Activated naive CD8-positive, alpha-beta T cell treated with anti-CD3 and anti-CD28 coated beads, Interleukin-2, amount 50 U/mL, for 24 hours (primary cell): ENCODE measurements at places on chromosomes 3 and 15.

- no peak for DNase-seq
Observed at GRCh38 chr3:97927704-97928103, 44.5 kb downstream of the RIOX2 start.

- DNase-seq = no peak
Observed at GRCh38 chr15:74202452-74203401, at the start of gene STRA6. STRA6 (minus strand) TSS chr15:74202787; CDS start chr15:74202267, 520 bp downstream.

- DNase-seq = peak; percentile 65
Observed at GRCh38 chr3:37243820-37244748, 69.7 kb upstream of the LRRFIP2 start.

- DNase-seq = no peak
Observed at GRCh38 chr3:190716211-190716610, 146.3 kb downstream of the GMNC start.

DNA sequence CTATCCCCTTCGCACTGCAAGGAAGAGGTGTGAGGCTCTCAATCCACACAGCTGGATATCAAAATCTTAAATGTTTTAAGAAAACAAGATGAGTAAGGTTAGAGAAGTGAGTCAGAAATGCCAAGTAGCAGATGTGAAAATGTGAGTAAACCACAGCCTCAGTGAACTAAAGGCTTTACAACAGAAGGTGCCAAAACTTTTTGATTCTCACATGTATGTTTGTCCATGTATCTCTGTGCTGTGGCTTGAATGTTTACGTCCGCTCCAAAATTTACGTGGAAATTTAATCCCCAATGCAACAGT is 126.8 kb upstream of the PFN2 start:
- DNase-seq = no peak

DNA sequence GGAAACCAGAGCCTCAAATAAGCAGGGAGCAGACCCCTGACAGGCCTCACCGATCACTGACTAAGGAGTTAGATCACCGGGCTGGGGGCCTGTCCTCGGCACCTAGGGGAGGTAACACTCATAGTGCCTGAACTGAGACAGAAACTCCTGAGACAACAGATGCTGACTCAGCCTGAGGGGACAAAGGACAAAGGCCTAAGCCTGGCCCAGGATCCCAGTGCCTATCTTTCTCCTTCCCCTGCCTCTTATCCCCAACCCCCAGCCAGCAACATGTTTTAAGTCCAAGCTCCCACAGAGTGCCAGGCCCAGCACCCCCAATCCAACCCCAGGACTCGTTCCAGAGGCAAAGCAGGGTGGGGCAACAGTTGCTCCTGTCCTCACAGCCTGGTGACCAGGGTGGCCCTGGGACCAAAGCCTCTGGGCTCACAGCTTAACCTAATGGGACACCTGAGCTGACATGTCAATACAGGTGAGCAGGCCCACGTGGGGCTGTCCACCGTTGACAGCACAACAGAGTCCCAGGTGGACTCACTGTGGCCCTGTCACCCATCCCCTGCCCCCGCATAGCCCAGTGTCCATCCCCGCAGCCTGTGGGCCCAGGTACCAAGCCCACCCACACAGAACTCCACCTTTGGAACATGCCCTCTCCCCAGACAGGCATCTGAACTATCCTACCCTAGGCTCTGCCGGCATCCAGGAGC is 37.4 kb downstream of the ADCY5 start:
- no peak for DNase-seq

DNA sequence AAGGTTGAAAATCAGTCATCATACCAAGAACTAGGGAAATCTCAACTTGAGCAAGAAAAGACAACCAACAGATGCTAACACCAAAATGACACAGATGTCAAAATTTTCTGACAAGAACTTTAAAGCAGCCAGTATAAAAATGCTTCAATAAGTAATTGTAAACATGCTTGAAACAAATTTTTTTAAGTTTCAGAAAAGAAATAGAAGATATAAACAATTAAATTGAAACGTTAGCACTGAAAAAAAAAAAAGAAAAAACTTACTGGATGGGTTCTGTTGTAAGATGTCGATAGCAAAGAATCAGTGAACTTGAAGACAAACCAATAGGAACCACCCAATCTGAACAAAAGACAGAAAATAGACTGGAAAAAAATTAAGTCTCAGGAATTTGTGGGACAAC is 8.0 kb downstream of the MYD88 start:
- no peak for DNase-seq

DNA sequence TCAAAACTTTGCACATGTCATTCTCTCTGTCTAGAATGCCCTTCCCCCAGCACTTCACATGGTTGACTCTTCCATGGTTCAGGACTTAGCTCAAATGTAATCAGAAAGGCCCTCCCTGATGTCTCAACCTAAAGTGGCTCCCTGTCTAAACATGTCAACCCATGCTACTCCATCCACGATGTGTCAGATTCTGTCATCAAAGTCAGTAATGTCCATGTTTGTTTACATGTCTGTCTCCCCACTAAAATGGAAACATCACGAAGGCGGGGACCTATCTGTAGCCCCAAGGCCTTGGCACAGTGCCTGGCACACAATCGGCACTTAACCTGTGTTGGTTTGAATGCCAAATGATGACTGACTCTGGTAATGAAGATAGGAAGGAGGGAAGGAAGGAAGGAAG is 20.8 kb upstream of the SNTN start:
- no peak for DNase-seq

GRCh38 chr3:2599471-2599870 is 500.8 kb downstream of the CNTN4 start:
- DNase-seq = no peak

GRCh38 chr3:190811775-190812480 is 50.6 kb downstream of the GMNC start:
- DNase-seq = no peak

DNA sequence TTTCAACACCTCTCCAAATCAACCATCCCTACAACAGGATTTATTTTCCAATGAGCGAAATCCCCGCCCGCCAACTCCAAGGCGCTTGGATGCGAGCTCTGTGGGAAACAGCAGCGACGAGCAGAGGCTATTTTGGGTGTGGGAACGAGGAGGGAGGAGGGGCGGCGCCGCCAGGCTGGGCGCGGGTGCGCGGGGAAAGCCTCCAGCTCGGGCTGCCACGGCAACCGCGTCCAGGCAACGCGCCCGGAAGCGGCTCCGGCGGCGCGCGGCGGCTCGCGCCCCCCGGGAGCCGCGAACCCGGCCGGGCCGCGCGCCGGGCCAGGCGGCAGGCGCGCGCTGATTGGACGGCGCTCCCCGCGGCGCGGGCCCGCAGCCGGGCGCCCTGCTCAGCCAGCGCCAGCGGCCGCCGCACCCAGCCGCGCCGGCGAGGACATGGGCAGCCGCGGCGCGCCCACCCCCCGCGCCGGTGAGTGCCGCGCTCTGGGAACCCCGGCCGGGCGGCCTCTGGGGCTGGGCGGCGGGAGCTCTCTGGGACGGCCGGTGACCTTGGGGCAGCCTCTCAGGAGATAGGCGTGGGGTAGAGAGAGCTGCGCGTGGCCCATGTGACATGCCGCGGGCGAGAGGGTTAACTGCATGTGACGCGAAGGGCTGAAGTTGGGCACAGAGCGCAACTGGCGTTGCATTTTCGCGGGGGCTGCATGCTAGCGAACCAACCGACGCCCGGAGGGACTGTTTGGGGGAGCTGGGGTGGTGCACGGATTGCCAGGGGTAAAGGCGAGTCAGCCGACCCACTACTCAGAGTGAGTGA is at the start of gene FAM81A:
Gene FAM81A (plus strand): TSS at position 370 of the 808 bp plus-strand sequence. CDS start 20,441 bp downstream, outside the sequence.
- DNase-seq = peak; percentile 58

GRCh38 chr15:39172380-39173281 is 408.2 kb upstream of the THBS1 start:
- no peak for DNase-seq

GRCh38 chr15:73991260-73991659 is 835 bp downstream of the STOML1 start:
- no peak for DNase-seq

DNA sequence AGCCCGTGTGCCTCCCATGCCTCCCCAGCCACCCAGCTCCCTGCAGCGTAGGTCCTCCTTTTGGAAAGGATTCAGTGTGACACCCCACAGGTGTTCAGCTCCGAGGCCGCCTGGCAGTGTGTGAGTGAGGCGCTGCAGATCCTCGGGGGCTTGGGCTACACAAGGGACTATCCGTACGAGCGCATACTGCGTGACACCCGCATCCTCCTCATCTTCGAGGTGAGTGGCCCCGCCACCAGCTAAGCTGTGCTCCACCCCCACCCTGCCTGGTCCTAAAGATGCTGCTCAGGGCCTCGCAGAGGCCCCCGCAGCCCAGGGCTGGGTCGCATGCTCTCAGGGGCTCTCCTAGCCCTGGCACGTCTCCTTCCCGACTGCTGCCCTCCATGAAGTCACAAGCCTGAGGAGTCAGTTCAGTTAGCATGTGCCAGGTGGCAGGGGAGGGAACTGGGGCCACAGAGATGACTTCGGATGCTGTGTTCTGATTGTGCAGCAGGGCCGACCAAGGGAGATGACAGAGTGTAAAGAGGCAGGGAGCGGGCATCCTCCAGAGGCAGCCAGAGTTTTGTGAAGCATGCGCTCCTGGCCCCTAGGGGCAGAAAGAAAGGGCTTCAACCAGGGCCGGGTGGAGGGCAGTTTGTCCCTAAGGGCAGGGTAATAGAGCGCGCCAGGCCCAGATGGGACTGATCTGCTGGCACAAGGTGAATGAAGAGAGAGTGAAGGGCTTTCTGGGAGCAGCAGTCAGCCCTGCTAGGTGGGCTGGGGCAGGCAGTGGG is 26.8 kb downstream of the ACAD9 start:
- DNase-seq = no peak

DNA sequence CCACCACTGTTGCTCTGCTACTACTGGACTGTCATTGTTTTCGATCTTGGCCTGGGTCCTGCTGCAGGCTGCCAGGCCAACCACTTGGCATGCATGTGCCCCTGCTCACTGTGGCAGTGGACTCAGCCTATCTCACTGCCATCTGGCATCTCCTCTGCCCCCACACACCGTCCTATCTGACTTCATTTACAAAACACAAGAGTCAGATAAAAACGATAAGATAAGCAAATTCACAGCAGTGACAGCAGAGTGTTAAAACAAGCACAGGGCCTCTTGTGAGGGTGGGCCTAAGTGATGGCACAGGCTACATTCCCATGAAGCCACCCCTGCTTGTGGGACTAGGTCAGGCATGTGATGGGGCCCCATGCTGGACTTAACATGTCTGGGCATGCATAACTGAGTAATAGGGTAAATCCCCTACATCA is 68.1 kb downstream of the CRYGS start:
- DNase-seq = no peak

DNA sequence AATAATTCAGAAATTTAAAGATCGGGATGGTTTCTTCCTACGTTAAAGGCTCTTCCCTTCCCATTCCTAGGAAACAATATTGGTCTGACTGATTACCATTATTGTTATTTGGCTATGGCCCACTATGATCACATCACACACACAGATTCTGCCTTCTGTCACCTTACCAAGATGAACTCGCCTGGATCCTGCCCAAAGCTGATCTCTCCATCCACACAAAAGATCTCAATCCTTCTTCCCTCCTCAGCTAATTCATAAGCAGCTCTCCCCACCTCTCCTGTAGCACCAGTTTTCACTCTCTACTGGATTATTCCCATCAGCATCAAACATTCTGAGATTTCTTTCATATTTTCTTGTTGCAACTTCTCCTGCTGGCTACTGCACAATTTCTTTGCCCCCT is 25.0 kb downstream of the PLCL2 start:
- DNase-seq = no peak

DNA sequence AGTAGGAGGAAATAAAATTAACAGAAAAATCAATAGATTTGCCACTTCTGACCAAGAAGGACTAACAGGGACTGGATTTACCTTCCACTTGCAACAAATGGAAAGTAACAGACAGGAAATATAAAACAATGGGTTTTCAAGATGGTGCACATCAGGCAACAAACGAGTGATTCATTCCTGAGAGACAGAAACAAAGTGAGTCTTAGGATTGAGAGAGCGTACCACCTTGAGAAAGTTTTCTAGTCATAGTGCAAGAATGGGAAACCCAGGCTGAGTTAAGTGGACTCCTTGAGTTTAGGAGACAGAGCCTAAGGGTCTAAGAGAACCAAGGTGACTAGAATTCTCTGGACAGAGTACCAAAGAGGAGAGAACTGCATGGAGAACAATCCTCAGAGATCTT is 101.7 kb downstream of the PPP2R3A start:
- no peak for DNase-seq

- peak; percentile 53 for DNase-seq
Observed at GRCh38 chr3:73502609-73503583, 121.8 kb downstream of the PDZRN3 start.

- DNase-seq = no peak
Observed at GRCh38 chr3:41600616-41601015, 361.3 kb downstream of the ULK4 start.

- DNase-seq = no peak
Observed at GRCh38 chr15:58566029-58566428, 134.2 kb downstream of the LIPC start.

- no peak for DNase-seq
Observed at GRCh38 chr15:67101911-67102598, 36.7 kb downstream of the SMAD3 start.

GRCh38 chr3:8793242-8793641 is 23.8 kb upstream of the OXTR start:
- no peak for DNase-seq

DNA sequence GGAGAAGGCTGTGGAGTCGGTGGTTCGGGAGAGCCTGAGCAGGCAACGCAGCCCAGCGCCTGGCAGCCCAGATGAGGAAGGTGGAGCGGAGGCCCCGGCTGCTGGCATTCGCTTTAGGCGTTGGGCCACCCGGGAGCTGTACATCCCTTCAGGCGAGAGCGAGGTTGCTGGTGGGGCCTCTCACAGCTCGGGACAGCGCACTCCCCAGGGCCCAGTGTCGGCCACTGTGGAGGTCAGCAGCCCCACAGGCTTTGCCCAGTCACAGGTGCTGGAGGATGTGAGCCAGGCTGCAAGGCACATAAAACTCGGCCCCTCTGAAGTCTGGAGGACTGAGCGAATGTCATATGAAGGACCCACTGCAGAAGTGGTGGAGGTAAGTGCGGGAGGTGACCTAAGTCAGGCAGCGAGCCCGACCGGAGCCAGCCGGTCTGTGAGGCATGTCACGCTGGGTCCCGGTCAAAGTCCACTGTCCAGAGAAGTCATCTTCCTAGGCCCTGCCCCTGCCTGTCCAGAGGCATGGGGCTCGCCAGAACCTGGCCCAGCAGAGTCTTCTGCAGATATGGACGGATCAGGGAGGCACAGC is 26.7 kb downstream of the SYNM start:
- DNase-seq = no peak

- no peak for DNase-seq
Observed at GRCh38 chr3:159062734-159063410, 261.0 kb downstream of the MFSD1 start.

DNA sequence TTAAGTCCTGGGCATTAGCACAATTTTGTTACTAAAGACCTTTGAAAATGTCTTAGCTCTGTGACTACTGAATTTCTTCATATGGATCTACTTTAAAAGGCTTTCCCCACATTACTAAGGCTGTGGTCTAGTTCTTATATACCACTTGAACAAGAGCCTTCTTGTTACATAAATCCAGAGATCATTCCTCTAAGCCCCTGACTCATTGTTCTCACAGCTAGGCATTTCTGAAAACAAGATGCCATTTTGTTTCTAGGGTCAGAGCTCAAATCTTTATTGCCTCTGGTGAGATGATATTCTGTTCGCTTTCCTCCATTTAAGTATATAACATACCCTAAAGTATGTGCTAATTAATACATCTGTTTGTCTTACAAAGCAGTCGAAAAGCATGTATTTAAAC is 29.8 kb upstream of the LPP start:
- DNase-seq = no peak

- DNase-seq = no peak
Observed at GRCh38 chr3:192177383-192177782, 550.0 kb downstream of the FGF12 start.

GRCh38 chr3:125679258-125679657 is 84.0 kb upstream of the OSBPL11 start:
- no peak for DNase-seq
